ENCODE measurements at places on chromosomes 4 and X. TPM values are rescaled to one million over a fixed set of nuclear protein-coding genes. Genes with fewer than 3 reads are reported as not detected.

DNA sequence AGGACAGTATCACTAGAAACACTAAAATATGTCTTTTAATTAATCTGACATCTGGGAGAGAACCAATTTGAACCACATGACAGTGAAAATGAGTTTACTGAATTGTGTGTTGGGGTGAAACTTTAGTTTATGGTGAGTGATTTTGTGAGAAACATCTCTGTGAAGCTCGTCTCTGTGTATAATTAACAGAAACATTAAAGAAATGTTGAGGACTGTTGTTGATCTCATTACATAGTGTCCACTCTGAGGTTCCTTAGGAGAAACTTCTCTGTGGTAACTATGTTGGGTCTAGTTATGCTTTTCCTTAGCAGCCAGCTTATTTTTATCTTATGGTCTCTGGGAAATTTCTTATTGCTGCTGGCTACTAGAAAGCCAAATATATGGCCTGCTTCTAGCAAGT is 15.8 kb downstream of the FGF2 start:
- DNase-seq, result no peak

DNA sequence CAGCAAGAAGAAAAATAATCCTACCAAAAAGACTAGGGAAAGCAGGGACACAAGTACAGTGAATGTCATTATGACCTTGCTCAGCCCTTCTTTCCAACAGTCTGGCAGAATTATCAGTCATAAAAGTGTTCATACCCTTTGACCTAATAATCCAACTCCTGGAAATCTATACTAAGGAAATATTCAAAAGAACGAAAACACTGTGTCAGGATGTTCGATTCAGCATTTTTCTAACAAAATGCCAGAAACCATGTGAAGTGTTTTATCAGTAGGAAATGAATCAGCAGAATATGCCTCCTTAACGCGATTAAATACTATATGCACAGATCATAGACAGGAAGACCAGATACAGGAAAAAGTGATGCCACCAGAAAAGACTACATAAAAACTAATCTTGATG is 16.2 kb upstream of the S100G start:
- DNase-seq, result no peak

GRCh38 chr4:96343836-96344235 is 503.9 kb downstream of the PDHA2 start:
- no peak for DNase-seq

DNA sequence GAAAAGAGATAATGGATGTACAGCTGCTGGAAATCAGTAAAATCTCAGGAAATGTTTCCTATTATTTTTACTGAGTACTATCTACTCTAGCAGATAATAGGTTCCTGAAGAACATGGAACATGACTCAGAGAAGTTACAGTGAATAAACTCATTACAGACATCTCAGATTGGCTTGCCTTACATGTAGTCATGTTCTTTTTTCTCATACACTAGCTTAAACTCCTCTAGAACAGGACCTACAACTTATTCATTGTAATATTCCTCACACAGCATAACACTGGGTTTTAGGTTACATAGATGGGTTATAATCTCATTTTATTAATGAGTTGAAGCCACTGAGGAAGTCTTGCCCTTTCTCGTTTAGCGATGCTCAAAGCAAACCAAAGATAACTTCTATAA is 86.9 kb upstream of the BMP2K start:
- no peak for DNase-seq

DNA sequence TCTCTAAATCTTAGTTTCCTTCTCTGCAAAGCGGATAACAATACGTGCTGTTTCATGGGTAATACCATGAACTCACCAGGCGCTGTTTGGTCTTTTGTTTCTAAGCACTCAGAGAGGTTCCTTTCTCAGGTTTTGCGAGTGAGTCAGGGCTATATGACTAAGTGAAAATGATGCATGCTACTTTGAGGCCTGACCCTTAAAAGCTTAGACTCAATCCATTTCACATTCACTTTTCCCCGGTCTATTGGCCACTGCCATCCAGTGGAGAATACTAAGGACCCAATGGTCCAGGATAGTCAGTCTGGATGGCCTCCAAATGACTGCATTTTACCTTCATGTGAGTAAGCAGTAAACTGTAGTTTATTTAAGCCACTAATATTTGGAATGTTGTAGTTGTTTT is 400.8 kb upstream of the SLIT2 start:
- DNase-seq, result no peak

GRCh38 chrX:77617206-77617605 is 168.8 kb downstream of the ATRX start:
- no peak for DNase-seq

DNA sequence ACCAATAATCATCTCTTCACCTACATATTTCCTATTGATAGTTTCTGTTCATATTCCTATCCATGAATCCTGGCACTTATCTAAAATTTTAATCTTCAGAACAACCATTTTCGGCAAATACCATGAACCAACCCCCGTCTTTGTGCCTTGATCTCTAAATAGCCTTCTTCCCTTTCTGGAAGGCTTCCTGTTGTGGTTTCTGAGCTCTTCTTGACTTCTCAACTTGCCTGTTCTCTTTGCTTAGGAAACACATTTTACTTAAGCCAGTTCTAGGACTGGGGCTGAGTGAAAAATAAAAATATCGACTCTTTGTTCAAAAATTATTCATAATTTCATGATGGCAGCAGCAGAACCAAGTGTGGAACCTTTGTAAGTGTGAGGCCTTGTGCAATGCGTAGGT is 882.4 kb downstream of the C4orf33 start:
- DNase-seq, result no peak

- DNase-seq, result no peak
Measured at GRCh38 chr4:56871371-56871866, 36.3 kb upstream of the REST start.

GRCh38 chr4:131551306-131551705 is 1597.8 kb upstream of the PCDH10 start:
- DNase-seq, result no peak

DNA sequence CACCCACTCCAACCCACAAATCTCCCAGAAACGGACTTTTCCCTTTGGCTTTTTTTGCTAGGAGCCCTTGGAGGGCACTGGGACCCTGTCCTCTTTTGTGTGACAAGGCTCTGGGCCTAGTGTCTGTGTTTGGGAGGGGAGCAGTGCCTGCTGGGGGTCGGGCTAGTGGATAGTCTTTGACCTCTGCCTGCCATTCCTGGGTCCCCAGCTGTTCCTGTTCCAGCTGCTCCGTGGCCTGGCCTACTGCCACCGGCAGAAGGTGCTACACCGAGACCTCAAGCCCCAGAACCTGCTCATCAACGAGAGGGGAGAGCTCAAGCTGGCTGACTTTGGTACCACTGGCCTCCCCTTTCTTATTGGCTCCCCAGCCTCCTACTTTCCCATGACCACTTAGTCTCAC is 6.7 kb upstream of the USP11 start:
- DNase-seq, result no peak

The KCTD8 gene
- not detected for total RNA-seq

All from mucosa of descending colon (tissue), 3 donors.